NCI-H1436 (cell line): ENCODE measurements at places on chromosomes 3 and 15.

GRCh38 chr3:54228806-54229205 is 106.5 kb downstream of the CACNA2D3 start:
- DNase-seq: no peak

DNA sequence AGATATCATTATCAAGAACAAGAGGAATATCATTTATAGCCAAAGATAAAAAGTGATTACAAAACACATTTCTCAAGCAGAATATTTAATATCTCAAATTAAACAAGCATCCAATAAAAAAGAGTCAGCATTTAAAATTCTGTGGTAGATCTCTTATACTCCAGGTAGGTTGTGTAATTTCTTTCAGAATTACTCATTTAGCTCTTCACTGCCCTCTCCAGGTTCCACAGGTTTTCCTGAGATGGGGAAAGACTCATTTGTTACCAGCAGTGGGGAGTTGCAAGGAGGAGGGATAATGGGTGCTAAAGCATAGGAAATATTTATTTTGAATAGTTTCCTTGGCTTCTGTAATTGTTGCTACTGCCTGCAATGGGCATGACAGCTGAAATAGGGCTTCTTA is 83.1 kb upstream of the RASGRP1 start:
- DNase-seq: no peak

- DNase-seq: no peak
These were observed 26.7 kb downstream of the C3orf20 start for GRCh38 chr3:14701676-14702075.

- no peak for DNase-seq
These were observed 75.1 kb downstream of the VGLL4 start for GRCh38 chr3:11568503-11569155.

DNA sequence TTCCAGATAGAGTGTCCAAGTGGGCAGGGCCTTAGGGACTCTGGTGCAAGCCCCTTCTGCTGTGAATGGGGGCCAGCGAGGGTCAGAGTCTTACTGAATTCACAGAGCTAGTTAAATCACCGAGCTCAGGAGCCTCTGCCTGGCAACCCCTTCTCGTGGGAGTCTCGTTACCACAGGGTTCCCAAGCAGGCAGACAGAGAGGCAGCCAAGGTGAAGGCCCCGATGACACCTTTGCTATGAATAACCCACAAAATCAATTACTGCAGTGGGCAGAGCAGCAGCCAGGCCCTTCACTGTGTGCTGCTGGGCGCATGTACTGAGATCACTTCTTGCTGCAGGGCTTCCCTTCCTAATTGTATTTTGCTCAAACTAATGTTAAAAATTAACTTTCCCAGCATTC is 56.9 kb downstream of the SPSB4 start:
- DNase-seq: no peak

GRCh38 chr3:123298903-123299302 is 97.2 kb downstream of the SEC22A start:
- no peak for DNase-seq

GRCh38 chr15:66491846-66492245 is 5.7 kb downstream of the SNAPC5 start:
- no peak for DNase-seq

DNA sequence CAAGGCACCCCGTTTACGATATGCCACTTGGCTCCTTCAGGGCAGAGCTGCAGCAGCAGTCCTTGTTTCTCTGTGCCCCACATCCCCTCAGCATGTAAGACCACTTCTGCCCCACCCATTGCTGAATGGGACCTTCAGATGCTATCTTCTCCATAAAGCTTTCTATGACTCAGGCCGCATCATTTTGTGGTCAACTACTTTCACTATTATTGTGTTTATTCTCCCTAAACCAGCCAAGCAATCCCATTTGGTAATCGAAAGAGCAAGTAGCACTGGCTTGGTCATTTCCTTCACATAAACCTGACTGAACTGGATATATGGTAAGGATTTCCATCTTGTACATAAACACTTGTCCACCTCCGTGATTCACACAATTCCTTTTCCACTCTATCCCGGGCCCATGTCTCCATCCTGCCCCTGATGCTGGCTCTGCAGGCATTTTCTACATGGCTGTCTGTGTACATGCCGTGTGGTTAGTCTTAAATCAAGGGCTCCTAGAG is 25.7 kb downstream of the LIPC start:
- DNase-seq: no peak

DNA sequence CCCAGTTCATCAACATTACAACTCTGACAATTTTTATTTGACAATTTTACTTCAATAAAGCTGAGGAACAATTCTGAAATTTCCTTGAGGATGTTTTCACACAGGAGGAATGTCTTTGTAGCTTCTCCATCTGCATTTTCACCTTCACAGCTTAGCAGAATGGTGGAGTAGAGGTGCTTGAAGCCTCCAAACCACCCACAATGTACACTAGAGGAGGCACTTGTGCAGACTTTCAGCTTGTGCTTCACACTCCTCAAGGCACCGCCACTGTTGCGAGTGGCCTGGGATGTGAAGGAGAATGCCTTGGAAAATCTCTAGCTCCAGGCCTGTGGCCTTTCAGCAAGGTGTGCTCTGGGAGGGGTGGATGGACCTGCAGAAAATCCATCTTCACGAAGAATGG is 181.9 kb downstream of the EPHB1 start:
- no peak for DNase-seq

DNA sequence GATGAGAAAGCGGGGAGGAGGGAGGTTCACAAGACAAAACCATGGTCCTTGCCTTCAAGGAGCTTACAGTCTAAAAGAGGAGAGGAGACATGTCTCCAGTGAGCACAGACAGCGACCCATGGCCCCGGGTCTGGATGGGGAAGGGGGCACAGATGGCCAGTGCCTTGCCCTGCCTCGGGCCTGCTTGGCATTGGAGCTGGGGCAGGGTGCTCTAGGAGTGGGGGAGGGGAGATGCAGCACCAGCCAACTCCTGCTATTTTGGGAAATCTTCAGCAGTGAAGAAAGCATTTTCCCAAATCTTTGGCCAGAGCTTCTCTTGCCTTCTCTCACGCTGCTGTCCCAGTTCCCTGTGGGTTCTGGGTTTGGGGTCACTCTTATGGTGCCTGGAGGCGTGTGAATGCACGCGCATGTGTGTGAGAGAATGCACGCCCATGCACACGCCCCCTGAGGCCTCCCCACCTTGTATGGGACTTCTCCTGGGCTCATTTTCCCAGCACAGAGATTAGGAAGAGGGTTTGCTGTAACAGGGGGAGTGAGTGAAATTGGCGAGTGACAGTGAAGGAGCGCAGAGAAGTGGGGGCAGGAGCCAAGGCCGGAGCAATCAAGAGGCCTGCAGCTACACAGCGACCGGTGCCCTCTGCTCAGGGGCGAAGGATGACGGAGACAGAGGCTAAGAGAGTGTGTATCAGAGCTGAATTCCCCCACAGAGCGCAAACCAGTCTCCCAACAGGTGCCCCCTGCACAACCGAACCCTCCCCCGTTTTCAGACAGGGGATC is 71.5 kb downstream of the SEMA5B start:
- DNase-seq: no peak

DNA sequence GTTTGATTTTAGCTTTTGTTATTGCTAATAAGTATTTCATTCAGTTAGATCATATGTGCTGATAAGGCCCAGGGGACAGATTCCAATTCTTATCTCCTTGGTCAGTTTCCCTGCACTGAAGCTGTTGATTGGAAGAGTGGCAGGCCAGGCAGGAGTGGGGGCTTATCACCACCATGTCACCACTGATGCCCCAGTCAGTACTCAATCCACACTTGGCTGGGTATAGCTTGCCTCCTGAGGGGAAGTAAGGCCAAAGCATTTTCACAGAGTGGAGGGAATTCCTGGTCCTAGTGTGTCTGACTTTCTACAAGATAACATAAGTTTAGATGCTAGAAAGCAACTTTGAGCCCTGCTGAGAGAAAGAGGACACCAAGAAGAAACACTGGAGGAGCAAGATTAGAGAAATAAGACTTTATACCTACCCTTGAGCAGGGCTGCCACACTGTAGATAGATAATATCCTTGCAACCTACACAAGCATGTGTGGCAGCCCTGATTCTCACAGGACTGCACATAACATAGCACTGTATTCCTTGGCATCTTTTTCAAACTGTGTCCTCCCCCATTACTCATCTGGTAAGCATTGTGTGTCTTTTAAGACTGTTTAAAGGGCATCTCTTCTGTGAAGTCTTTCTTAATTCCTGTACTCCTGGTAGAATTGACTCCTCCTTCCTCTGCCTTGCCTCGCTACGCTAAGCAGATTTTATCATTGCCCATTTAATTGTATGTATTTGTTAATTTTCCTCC is 24.3 kb downstream of the OXNAD1 start:
- no peak for DNase-seq

GRCh38 chr3:176919836-176920765 is 277.2 kb downstream of the TBL1XR1 start:
- DNase-seq: peak; percentile 54

DNA sequence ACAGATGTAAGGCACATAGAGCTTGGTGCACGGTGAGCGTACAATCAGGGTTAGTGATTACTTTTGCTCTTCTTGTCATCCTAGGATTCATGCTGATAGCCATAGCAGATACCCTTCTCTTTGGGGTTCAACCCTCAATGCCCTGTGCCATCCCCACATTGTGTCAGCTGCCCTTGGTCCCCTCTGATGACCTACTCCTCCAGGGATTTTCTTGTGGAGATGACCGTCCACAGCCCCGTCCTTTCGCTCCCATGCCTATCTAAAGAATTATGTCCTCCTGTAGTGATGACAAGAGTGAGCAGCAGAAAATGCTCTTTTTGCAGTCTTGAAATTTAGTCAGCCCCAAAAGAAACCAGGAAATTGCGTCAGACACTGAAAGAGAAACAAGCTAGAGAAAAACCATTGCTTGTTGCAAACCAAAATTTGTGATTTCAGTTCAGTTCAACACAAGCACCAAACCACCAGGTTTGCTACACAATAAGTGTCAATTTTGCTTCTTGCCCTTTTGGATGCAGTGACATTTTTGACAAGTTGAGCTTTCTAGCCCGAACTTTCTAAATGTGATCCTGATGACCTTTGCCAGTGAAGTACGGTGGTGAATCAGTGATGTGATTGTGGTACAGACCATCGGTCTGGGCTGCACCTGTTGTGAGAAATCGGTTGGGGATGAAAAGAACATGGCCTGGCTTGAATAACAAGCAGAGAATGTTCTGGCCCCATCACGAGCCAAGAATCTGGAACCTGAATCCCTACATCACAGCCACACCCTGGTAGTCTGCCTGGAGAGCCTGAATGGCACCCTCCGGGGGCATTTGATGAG is 41.3 kb downstream of the CMTM7 start:
- DNase-seq: no peak

DNA sequence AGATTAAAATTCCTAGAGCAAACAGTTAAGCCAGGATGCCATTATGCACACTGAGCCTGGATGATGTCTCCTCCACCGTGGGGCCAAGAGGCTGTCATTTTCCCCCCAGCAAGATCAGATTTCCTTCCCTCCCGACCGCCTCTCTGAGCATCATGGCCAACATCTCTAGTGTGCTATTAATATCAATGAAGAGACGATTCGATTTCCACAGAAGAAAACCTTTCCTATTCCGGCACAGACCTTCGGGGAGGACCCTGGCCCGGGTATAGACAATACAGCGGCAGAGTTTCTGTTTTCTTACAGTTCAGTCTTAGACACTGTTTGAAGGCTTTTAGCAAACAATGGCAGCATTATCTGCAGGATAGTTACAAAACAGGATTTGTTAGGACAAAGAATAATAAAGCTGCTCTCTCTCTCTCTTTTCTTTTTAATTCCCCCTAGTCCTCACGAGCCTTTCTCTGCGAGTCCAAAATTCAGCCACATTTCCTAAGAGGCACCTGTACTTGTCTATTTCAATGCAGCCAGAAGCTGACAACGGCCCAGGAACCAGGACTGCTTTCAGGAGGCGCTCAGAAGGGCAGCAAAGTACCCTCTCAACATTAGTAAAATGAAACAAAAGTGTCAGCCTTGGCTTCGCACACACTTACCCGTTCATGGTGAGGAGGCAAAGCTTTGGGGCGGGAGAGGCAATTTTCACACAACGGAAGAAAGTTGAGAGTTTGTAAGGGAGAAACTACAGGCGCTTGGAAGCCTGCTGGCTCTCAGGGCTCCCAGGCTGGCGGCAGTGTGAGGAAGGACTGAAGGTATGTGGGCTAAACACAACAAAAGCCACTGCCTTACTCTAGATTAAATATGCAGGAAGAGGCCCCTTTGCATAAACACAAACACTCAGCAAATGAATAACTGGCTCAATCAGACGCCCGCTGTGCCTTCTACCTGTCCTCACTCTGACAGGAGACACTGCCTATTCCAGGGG is 278.0 kb downstream of the FOXP1 start:
- DNase-seq: no peak

GRCh38 chr3:129161860-129162271 is 1.0 kb upstream of the ISY1 start:
- no peak for DNase-seq

DNA sequence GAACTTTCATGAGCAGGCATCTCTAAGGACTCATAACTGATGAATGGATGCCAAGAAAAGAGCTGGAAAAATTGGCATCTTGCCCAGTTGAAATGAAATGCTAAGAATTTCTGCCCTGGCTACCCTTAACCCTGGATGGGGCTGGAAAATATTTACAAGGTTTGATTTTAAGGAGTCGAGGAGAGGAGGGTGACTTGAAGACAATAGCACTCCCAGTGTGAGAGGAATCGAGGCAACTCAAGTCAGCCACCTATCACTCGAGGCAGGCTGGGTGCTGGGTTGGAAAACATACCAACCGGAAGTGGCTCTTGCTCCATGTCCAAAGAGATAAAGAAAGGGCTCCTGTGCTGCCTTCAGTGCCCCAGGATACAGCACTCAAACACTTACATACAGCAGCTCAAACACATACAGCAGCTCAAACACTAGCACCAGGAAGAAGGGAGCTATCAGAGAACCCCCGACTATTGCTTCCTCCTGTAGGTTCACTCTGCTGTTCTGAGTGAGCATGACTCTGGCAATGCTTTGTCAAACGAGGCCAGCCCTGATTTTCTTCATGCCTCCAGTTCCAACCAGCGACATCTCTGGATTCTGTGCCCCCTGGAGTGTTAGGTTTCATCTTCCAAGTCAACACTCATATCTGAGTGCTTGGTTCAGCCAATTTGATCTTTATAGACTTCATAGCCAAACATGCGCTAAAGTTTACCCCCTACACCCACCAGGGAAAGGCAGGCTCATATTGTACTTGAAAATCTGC is 4.9 kb downstream of the PRICKLE2 start:
- DNase-seq: no peak

DNA sequence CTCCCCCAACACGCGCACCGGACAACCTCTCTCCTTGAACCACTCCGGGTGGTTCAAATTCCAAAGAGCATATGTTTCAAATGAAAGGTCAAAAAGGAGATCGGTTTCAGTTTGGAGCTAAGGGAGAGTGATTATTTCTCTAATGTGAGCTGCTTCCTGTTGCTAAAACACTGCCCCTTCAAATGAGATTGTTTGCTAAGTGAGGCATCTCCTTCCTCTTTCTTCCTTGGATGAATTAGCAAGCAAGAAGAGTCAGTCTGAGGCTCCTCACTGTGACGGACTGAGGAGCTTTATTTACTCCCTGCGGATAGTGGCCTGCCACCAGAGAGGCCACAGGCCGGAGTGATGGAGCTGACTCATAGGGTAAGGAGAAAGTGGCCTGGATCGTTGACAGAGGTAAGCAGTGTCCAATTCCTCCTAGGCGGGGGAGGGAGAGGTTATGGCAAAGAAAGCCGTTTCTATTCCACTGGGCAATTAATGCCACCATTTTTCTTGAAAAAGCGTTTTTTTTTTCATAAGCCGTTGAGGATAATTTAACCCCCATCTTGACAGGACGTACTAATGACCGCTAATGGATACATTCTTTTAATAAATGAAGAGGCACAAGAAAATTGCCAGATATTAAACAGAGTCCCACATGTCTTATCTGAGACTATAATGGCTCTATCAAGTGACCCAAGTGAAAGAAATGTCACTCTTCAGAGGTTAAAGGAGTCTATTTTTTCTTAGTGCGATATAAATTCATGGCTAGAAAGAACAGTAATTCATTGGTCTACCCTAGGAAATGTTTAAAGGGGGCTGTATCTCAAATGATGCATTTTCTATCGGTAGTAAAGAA is 167.0 kb upstream of the ANKRD28 start:
- DNase-seq: no peak
